Thoracic aorta (tissue), 2 donors: ENCODE measurements at places on chromosomes 12 and 14. TPM values are rescaled to one million over a fixed set of nuclear protein-coding genes. Genes with fewer than 3 reads are reported as not detected.

PTPRO gene
- 11.9 TPM for total RNA-seq

FNTB gene
- total RNA-seq = 18.3 TPM

RNU7-1 gene
- not detected for total RNA-seq

ACOT4 gene
- total RNA-seq = 1.8 TPM

GRCh38 chr12:15797818-15798217 lies 8.6 kb upstream of the EPS8 start:
- H3K36me3 ChIP-seq = no peaks in the 10 kb centered on the region
- no peak overlapping the region for H3K4me3 ChIP-seq
- no peaks in the 10 kb centered on the region for H3K27me3 ChIP-seq
- peaks cover 6% of the 10 kb centered on the region for H3K4me1 ChIP-seq

DNA sequence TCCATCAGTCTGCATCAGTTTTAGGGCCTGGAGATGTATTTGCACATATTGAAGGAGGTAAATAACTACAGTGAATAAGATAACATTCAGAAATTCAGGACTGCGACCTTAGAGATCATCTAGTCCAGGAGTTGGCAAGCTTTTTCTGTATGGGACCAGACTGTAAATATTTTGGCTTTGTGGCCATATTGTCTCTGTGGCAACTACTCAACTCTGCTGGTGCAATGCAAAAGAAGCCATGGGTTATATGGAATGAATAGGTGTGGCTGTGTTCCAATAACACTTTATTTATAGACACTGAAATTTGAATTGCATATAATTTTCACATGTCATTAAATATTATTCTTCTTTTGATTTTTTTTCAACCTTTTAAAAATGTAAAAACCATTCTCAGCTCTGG lies 156.6 kb downstream of the METTL25 start:
- H3K4me3 ChIP-seq = no peak overlapping the region
- no peaks in the 10 kb centered on the region for H3K36me3 ChIP-seq
- no peak overlapping the region for H3K27ac ChIP-seq
- H3K4me1 ChIP-seq = no peaks in the 10 kb centered on the region
- H3K27me3 ChIP-seq = no peaks in the 10 kb centered on the region

DNA sequence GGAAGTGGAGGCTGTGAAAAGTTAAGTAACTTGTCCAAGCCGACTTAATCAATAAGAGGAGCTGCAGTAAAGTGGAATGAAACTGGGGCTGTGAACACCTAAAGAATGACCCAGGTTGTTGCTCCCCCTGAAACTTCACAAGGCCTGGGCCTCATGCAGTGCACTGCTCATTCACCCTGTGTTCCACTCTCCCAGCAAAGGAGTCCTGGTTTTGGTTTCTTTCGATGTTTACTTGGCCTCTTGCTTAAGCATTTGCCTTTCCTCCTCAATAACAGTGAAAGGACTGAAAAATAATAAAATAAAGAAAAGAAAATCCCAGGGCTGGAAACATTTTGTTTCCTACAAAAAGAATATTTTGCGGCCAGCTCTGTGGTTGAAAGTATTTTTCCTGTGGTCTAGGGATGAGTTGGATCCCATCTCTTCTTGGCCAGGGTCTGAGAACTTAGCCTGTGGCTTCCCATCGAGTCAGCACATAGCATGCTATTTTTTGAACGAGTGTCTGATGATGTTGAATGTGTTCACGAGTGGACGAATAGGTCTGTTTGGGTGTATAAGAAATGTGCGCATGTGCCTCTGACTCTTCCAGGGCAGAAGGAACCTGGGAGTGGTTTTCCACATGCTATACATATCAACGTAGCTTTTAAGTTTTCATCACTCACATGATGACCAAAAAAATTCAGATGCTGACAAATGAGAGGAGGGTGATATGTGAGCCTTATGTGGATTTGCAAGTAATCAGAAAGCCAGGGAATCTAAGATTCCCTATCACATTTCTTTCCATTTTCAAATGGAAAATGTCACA lies 349.8 kb downstream of the ZFP36L1 start:
- H3K27me3 ChIP-seq = no peaks in the 10 kb centered on the region
- H3K4me3 ChIP-seq = no peak overlapping the region
- peaks cover 9% of the 10 kb centered on the region for H3K4me1 ChIP-seq
- DNase-seq = no peak
- no peaks in the 10 kb centered on the region for H3K36me3 ChIP-seq

GRCh38 chr12:3249081-3249800 lies 172.1 kb downstream of the TSPAN9 start:
- no peaks in the 10 kb centered on the region for H3K27me3 ChIP-seq
- H3K4me3 ChIP-seq = no peak overlapping the region
- peaks cover 59% of the 10 kb centered on the region for H3K4me1 ChIP-seq
- peak overlapping the region; percentile 82 for H3K27ac ChIP-seq
- no peaks in the 10 kb centered on the region for H3K36me3 ChIP-seq

GRCh38 chr12:90741611-90742010 lies 213.4 kb downstream of the CCER1 start:
- no peak overlapping the region for H3K4me3 ChIP-seq
- no peak overlapping the region for H3K27ac ChIP-seq
- H3K36me3 ChIP-seq = no peaks in the 10 kb centered on the region

- DNase-seq = no peak
- H3K27me3 ChIP-seq = no peaks in the 10 kb centered on the region
- H3K27ac ChIP-seq = no peak overlapping the region
- no peaks in the 10 kb centered on the region for H3K36me3 ChIP-seq
- no peaks in the 10 kb centered on the region for H3K4me1 ChIP-seq
- no peak overlapping the region for H3K4me3 ChIP-seq
Measured at GRCh38 chr12:44582521-44582920, 293.6 kb downstream of the NELL2 start.
